HepG2 (cell line): ENCODE measurements at places on chromosomes 16 and 17. TPM values are rescaled to one million over a fixed set of nuclear protein-coding genes. Genes with fewer than 3 reads are reported as not detected.

DNA sequence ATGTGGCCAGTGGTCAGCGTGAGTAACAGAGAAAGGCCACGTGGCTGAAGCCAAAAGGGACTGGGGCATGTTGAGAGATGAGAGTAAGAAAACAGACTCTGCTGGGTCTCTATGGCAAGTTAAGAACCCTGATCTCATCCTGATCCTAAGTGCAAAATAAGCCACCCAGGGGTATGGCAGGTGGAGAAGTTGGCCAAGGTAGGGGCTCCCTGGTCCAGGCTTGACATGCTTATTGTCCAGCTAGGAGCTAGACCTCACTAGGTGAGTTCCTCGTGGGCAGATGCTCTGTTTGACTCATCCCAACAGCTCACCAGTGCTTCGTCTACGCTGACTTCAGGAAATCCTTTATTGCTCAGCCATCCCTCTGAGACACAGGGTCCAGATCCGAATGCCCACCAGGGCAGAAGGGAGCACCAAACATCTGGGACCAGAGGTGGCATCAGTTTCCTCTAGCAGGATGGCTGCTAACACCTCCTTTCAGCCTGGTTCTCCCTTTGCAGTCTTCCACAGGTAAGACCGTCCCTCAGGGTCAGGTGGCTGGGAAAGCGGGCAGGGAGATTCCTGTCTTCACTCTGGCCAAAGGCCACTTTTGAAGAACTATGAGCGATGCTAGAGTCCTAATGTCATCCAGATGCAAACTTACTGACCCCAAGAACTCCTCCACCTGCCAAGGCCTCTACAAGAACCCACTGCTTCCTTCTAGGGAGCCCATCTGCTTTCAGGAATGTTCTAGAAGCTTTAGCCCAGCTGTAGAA, 99.5 kb downstream of the CDYL2 start:
- DNase-seq: no peak

GRCh38 chr17:5405400-5405799, 14.1 kb downstream of the NUP88 start:
- peak; percentile 91 for DNase-seq

Gene CACNG5
- polyA plus RNA-seq: not detected in 2 replicates

Gene ACSM5
- polyA plus RNA-seq: 15.0 and 21.0 TPM in 2 replicates

Gene RTN4RL1
- polyA plus RNA-seq: 0.01 TPM in 1 of 2 replicates, not detected in the other

GRCh38 chr16:66523861-66524354, 26.0 kb downstream of the TK2 start:
- no peak for DNase-seq

Gene HAS3
- polyA plus RNA-seq: 0.30 and 0.64 TPM in 2 replicates

DNA sequence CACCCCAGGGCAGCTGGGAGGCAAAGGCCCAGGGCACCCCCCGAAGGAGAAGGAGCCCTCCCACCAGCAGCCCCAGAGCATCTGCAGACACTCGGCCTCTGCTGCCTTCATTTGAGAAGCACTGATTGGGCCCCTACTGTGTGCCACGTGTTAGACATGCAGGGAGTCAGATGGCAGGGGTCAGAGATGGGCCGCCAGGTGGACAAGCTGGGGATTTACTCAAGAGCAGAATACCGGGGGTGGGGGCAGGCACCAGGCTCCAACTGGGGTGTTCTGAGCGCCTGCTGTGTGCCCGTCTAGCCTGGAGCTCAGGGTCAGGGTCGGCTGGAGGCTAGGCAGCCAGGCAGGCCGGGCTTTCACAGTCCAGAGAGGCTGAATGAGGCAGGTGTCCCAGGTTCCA, 18.7 kb downstream of the TPSG1 start:
- peak; percentile 23 for DNase-seq

GRCh38 chr16:71357681-71358080, 842 bp upstream of the CALB2 start:
- no peak for DNase-seq
